ENCODE measurements at places on chromosomes 2 and 18.

DNA sequence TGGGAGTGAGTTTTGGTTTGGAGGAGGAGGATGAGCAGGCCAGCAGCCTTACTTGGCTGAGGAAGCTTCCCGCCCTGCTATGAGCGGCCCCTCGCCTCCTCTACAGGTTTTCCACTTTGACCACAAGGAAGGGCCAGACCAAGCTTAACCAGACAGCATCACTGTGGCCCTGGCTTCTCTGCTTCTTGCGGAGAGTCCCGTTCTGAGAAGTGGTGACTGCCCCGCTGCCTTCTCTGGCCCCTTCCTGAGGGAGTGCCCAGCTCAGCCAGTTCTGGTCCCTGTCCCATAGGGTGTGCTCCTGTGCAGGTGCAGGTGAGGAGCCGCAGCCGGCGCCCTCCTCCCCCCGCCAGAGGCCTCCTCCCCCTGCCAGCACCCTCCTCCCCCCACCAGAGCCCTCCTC is 101.0 kb downstream of the FAM210A start:
- no peak for DNase-seq

DNA sequence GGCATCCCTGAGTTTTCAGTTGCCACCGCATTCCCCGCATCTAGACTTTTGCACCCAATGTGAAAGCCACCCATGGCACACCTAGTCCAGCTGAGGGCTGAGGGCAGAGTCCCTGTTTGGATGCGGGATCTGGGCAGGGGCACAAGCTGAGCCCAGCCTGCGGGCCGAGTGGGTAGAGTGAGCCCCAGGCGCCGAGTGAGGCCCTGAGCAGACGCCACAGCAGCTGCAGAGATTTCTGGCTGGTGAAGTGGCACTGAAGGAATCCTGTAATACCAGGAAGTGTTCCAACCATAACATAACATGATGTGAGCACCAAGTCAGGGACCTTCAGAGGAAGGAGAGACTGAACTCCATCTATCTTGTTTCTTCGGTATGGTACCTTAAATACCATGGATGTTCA is 27.7 kb upstream of the FRZB start:
- DNase-seq, result no peak

- no peak for DNase-seq
These were observed 36.2 kb downstream of the CCBE1 start for GRCh38 chr18:59660786-59661743.

DNA sequence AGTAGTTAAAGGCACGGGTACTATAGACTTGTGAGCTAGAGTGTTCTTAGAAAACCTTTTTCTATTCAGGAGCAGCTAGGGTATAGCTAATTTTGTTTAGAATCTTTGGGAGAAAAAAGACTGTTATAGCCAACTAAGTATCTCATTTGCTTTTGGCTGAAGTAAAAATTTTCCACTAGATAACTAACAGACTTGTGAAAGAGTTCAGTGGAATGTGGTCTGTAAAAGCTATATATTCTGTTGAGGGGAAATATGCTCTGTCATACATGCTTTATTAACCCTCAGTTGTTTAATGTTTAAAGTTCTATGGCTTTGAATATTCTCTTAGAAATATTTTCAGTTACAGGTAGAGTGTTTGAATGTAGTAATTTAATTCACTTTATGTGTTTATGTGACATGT is 49.7 kb downstream of the RIF1 start:
- DNase-seq, result no peak

- no peak for DNase-seq
These were observed 1588.5 kb upstream of the PIK3C3 start for GRCh38 chr18:40366521-40366920.

GRCh38 chr2:211437396-211437795 is 881.0 kb downstream of the CPS1 start:
- no peak for DNase-seq

GRCh38 chr2:71526975-71527374 is 73.6 kb downstream of the DYSF start:
- DNase-seq, result no peak

- no peak for DNase-seq
These were observed 1420.0 kb upstream of the ZEB2 start for GRCh38 chr2:145939949-145940348.
